NCI-H524 treated with DMSO at 0.1 percent for 48 hours (cell line): ENCODE measurements at places on chromosomes 3 and 15.

GRCh38 chr3:42819351-42819965 is 10.2 kb downstream of the ACKR2 start:
- DNase-seq, result peak; percentile 66

GRCh38 chr15:72866182-72866581 is 82.6 kb upstream of the ADPGK start:
- no peak for DNase-seq

DNA sequence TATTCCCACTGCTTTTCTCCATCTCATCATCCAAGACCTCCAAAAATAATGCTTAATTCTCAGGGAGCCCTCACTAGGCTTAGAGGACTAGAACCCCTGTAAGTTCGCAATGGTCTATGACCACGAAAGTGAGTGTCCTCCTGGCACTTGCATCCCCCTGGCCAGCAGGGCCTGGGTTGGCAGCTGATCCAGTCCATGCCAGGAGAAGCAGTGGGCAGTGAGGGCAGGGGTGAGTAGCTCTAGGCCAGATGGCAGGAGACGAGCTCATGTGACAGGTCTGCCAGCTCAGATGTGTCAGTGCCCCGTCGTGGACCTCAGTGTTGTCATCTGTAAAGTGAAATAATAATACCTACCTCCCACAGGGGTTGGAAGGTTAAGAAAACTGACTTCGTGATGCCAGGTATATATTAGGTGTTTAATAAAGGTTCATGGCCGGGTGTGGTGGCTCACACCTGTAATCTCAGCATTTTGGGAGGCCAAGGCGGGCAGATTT is 11.1 kb downstream of the GP5 start:
- no peak for DNase-seq

DNA sequence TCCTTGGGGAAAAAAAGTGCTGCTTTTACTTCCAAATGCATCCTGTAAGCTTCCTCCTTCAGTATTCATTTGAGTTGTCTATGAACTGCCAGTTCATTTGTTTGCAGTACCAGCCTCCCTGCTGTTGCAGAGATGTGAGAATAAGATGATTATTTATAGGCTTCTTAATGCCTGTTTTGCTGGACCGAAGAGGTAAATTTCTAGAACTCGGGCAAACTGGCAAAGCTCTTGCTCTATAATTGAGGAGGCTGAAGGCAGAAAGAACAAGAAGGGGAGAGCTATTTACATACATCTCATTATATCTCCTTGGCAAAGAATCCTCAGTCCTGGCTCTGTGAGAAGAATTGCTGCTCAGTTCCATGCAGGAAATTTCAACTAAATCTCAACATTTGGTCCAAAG is 790.4 kb downstream of the GRM7 start:
- no peak for DNase-seq

GRCh38 chr15:31393444-31394091 is 66.9 kb downstream of the KLF13 start:
- no peak for DNase-seq

GRCh38 chr3:34011171-34012101 is 213.0 kb downstream of the PDCD6IP start:
- DNase-seq, result no peak

DNA sequence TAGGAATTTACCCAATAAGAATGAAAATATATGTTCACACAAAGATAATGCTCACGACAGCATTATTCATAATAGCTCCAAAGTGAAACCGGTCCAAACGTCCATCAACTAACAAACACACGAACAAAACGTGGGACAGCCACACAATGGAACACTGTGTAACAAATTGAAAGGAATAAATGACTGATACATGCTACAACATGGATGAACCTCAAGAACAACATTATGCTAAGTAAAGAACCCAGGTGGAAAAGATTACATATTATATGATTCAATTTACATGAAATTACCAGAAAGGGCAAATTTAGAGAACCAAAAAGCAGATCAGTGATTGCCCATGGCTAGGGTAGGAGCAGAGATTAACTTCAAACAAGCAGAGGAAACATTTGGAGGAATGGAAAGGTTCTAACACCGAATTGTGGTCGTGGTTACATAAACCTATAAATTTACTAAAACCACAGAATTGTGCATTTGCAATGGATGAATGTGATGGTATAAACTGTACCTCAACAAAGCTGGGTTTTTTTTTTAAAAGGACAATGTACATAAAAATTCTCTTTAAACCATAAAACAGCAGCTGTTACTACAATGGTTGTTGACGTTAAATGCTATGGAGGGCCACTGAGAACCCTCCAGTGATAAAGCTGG is 76.3 kb downstream of the XXYLT1 start:
- DNase-seq, result no peak

DNA sequence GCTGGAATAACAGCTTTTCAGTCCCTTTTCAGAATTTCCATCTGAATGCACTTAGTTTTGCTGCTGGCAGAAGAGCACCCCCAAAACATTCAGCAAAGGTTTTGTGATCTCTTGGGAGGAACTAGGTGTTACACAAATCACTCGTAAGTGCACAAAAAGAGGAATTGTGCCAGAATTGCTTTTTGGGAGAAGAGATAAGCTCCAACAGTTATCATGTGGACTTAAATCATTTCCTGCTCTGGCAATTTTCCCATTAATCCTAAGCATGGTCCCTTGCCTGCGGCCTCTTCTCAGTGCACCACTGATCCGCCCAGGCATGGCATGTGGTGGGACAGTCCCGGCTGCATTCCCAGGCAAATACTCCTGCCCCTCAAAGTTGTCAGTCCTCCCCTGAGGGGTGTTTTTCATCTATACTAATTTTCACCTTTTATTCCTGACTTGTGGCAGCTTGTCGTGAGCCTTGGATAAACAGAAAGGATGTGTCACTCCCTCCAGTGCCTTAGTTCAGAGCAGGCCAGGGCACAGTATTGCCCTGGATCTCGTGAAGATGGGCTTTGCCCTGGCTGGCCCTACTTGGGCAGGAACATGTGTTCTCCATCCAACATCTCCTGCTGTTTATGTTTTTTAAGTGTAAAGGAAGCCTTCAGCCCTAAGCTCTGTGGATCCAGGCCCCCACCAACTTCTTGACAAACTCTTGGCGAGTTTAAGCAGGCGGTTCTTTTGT is 44.6 kb upstream of the VILL start:
- no peak for DNase-seq

DNA sequence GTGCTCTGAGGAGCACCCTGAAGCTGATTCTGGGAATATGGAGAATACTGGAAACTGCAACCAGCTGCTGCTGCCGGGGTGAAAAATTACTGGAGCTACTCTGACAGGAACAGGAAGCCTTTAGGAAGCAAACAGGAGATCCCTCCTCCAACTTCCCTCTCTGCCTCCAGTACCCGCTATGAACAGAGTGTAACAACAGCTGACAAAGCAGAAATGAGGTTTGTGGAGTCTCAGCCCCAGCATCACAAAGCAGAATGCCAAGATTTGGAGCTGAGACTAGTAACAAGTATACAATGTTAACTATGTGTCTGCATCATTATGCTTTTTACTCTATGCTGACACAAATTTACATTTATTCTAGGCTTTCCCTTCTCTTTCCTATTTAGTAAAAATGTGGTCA is 22.7 kb upstream of the PIAS1 start:
- DNase-seq, result no peak

DNA sequence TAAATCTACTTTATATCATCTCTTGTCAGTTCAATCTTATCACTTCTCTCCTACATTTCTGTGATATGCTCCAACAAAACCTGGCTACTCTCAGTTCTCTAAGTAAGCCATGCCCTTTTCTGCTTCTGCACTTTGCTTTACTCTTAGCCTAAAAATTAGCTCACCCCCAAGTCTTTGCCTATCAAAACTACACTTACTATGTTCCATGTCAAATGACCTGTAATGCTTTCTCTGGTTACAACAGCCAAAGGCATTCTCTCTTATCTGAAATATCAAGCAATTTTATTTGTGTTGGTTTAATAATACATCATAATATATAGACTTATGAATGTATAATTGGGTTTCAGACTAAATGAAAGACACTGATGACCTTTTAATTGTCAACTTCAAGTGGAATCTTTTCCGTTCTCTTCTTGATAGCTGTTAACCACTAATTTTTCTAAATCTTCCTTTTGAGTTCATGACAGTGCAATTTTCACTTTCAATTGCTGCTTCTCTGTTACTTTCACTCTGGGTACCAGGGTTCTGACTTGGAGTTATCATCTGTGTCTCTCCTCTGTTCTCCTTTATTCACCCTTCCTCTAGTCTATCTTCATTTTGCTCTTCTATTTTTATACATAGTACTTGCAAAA is 619.0 kb upstream of the GOLIM4 start:
- no peak for DNase-seq

GRCh38 chr3:31571325-31571724 is 38.6 kb downstream of the STT3B start:
- DNase-seq, result no peak

DNA sequence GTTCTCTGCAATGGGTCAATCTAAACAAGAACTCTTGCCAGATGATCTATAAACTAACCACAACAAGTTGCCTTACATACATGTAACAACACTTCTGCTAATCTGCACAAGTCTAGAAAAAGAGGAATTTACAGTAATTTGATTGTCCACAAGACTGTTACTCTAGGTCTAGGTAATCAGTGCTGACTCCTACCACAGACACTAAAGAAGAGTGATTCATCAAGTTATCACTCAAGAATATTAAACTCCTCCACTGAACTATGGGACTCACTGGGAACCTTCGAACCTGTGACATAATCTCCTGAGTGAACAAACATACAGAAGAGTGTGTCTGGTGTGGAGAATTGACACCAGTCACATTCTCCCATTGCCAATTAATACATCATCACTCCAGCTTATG is 138.3 kb downstream of the ANXA2 start:
- DNase-seq, result no peak

- DNase-seq, result no peak
Measured at GRCh38 chr3:146382386-146382785, 87.0 kb downstream of the PLSCR2 start.

DNA sequence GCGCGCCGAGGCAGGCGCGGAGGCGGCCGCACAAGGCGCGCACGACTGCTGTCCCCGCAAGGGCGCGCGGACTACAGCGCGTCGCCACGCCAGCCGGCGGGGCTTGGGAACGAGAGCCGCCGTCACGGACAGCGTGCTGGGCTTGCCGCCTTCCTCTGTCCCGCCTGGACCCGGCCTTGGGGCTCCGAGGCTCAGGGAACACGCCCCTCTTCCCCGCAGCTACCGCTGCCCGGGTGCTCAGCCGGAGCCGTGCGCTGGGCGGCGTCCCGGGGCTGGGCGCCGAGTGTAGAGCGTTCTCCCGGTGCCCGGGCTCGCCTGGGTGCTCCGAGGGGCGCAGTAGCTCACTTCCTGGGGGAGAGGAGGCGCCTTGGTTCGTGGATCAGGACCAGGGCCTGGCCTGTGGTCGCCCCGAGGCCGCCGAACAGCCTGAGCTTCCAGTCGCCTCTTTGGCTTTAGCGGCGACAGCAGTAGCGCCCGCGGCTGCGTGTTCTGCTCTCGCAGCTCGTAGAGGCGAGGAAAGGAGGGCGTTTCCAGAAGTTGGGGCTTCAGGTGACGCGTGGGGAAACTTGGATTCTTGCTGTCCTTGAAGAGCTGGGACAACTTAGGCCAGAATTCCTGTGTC is 226.7 kb upstream of the C2CD4B start:
- DNase-seq, result no peak

GRCh38 chr3:48993834-48994233 is 3.8 kb downstream of the P4HTM start:
- no peak for DNase-seq

DNA sequence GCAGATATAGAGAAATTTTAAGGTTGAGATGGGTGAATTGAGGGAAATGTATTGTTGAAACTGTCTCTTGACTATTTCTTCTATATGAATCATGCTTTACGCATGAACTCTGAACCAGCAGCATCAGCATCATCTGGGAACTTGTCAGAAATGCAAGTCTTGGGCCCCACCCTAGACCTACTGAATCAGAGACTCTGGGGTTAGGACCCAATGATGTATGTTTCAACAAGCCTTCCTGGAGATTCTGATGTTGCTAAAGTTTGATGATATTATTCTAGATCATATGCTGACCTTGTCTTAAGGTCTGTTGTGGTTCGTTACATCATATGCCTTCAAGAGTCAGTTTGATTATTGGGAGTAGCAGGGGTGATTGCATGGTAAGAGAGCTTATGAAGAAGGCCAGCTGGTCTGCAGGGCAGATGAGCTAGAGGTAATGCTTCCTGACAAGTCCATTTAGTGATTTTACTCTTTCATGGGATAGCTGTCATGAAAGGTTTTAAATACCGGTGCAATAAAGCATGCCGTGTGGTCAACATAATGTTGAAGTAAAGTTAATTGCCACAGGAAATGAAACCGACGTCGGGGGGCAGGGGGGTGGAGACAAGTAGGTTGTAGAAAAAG is 152.4 kb upstream of the MRPL3 start:
- no peak for DNase-seq

DNA sequence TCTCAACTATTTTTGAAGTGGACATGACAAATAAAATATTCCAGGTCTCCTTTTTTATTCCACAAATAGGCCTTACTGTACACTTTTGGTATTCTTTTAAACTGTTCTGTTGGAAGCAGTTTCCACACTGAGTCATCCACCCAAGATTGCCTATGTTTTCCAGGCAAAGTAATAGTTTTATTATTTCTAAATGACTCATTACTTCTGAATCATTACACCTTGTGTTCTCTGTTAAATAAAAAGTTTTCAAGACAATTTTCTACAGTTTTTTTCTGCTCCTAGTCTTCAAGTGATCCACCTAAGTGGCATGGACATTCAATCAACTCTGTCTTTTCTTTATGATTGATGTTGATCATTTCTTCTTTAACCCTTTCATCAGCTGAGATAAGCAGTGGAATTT is 26.5 kb downstream of the PPP2R3A start:
- no peak for DNase-seq

DNA sequence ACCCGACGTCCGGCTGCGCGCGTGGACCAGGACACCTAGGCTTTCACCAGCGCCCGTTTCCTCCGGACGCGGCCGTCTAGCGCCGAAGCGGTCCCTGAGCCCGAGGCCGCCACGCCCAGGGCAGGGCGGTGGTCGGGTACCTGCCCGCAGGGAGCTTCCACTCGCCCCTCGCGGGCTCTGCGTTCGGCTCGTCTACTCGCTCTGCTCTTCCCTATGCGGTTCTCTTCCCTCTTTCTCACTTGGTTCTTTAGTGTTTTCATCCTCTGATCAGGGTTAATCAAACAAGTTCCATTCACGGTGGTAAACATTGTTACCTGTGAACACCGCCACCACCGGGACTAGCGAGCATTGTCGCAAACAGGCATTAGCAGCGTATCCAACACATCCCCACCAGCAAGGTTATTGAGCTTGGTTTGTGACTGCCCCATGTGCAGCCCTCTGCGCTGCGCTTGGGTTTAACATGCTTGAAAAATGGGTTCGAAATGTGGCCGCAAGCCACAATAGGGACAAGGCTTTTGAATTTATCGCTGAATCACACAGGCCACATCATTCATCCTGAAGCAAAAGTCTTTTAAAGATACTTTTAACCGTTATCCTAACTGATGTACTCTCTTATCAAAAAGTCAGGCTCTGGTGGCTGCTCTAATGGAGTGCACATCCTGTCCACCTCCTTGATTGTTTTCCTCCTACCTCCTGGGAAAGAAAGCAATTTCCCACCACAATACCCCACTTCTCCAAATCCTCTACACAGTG is 843 bp upstream of the CD47 start:
- DNase-seq, result no peak
